ENCODE measurements at places on chromosomes 4 and X.

- DNase-seq = no peak
Observed at GRCh38 chrX:135512508-135513129, 7.8 kb upstream of the INTS6L start.

GRCh38 chrX:112470551-112470950 lies 209.2 kb downstream of the LHFPL1 start:
- DNase-seq = no peak

- no peak for DNase-seq
Observed at GRCh38 chr4:72602396-72603376, 33.7 kb upstream of the ADAMTS3 start.

DNA sequence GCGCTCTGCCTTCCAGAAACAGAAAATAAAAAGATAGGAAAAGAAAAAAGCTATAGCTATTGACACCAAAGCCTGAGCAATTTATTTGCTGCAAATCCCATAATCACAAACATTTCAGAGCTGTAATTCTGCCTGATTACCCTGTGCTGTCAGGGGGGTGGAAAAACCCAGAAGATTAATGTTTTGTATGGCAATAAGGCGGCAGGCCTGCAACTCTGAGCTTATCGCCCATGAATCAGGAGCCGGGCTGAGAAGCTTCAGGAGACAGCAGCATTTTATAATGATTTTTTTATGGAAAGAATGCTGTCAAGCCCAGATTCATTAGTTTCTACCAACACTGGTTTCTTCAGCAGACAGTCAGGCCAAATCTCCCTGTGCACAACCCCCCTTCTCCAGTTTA lies 82.6 kb upstream of the TMEM164 start:
- DNase-seq = no peak

DNA sequence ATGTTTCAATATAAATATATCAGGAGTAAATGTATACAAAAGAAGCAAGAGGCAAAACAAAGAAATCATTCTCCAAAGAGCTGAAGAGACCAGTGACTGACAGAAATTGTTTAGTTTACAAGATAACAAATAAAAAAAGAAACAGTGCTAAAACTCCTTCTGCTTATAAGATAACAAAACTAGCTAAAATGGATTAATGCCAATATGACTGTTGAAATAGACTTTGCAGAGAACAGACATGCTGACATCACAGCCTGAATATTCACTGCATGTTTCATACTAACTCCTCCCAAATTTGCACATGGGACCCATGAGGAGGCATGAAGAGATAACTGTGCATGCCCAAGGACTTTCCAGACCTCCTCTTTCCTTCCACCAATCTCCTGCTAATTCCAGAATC lies 6.2 kb upstream of the GABRA4 start:
- no peak for DNase-seq
